ENCODE measurements at places on chromosomes 3 and 15. TPM values are rescaled to one million over a fixed set of nuclear protein-coding genes. Genes with fewer than 3 reads are reported as not detected.

The AP3S2 gene
- 39.5 TPM for total RNA-seq

- peaks cover 14% of the 10 kb centered on the region for H3K4me1 ChIP-seq
- H3K27ac ChIP-seq = no peak overlapping the region
- H3K4me3 ChIP-seq = no peak overlapping the region
- H3K36me3 ChIP-seq = no peaks in the 10 kb centered on the region
- no peaks in the 10 kb centered on the region for H3K27me3 ChIP-seq
These were observed 268.8 kb downstream of the ZBTB20 start for GRCh38 chr3:114878114-114878839.

GRCh38 chr3:90080988-90081387 lies 973.6 kb downstream of the EPHA3 start:
- no peak for DNase-seq
- no peaks in the 10 kb centered on the region for H3K36me3 ChIP-seq
- H3K27ac ChIP-seq = no peak overlapping the region

DNA sequence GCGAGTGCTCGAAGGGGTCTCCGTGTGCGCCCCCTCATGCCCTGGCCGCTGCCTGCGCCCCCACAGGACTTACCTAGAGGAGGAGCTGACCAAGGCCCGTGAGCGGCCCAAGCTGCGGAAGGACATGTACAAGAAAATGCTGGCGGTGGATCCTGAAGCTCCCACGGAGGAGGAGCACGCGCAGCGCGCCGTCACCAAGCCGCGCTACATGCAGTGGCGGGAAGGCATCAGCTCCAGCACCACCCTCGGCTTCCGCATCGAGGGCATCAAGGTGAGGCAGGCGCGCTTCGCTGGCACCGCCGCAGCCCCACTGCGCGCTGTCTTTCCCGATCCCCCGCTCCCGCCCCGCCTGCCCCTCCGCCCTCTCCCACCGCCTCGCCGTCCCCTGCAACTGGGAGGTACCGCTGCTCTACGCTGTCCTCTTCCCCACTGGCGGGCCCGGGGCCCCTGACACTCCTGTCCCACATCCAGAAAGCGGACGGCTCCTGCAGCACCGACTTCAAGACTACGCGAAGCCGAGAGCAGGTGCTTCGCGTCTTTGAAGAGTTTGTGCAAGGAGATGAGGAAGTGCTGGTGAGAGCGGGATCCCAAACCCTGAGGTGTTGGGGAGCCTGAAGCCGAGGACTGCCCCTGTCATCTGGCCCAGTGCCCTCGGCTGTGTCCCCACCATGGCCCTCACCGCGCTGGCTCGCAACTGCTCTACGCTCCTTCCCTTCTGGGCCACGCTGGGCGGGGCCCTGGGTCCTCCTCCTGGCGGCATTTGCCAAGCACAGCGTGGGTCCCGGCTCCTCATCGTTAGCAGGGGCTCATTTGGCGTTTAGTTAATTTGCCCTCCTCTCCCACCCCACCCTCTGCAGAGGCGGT lies 8.5 kb downstream of the ITPKA start:
- H3K27ac ChIP-seq = no peak overlapping the region
- H3K4me1 ChIP-seq = no peaks in the 10 kb centered on the region
- H3K27me3 ChIP-seq = no peaks in the 10 kb centered on the region
- DNase-seq = no peak

DNA sequence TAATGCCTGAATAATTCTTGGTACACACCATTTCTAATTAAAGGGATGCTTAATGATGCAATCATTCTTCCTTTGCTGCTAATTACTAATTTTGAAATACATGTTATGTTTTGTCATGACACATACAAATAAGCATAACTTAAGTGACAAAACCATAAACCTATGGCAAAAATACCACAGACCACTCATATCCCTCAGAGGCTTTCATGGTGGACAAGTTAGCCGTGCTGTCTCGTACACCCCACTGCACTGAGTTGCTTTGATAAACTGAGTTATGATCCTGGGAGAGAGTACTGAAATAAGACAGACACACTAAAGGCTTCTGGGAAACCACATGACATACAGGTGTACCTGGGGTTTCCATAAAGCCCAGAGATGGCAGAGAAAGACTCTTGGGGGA lies 913.8 kb downstream of the FHIT start:
- H3K27me3 ChIP-seq = no peaks in the 10 kb centered on the region
- H3K4me1 ChIP-seq = peaks cover 6% of the 10 kb centered on the region
- DNase-seq = no peak
- no peak overlapping the region for H3K27ac ChIP-seq
- no peaks in the 10 kb centered on the region for H3K36me3 ChIP-seq
- no peak overlapping the region for H3K4me3 ChIP-seq

Data from MCF 10A (cell line).